Activated T-helper 2 cell treated with anti-CD3 and anti-CD28 coated beads, Interferon-gamma antibody, Interleukin-2, Interleukin-4, amounts not matched to agents 10 μg/mL and 5 μg/mL and 100 μg/mL, durations not matched to agents 14 hours and 24 hours and 36 hours (primary cell): ENCODE measurements at places on chromosomes 13 and 19. TPM values are rescaled to one million over a fixed set of nuclear protein-coding genes. Genes with fewer than 3 reads are reported as not detected.

Gene PLIN4
- total RNA-seq: 0.05 and 0.09 TPM in 2 replicates

Gene TMIGD2
- 9.2 and 10.8 TPM in 2 replicates for total RNA-seq

Gene URAD
- total RNA-seq: not detected in 2 replicates

GRCh38 chr19:19280561-19280960 lies 7.5 kb upstream of the TM6SF2 start:
- DNase-seq: no peak

DNA sequence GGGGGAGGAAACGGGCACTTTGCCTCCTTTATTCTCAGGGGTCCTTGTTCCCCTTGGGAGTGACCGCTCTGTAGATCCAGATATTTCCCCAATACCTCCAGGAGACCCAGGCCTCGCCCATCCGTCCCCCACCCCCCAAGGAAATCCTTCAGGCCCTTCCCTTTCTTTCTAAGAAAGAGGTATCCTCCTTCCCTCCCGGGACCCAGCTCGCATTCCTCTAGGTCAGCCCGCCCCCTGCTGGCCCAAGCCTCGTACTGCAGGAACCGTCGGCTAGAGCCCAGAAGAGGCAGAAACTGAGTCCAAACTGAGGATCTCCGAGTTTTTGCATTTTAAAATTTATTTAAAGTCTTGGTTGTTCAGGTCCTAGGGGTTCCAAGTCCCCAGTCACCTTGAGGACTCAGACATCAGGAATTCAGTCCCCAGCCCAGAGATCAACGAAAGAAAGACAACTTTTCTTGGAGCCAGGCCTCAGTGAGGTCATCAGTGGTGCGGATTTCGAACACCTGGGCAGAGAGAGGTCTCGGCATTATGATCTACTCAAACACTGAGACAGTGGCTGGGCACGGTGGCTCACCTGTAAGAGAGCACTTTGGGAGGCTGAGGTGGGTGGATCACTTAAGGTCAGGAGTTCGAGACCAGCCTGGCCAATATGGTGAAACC lies 7.5 kb upstream of the LRFN1 start:
- peak; percentile 64 for DNase-seq

DNA sequence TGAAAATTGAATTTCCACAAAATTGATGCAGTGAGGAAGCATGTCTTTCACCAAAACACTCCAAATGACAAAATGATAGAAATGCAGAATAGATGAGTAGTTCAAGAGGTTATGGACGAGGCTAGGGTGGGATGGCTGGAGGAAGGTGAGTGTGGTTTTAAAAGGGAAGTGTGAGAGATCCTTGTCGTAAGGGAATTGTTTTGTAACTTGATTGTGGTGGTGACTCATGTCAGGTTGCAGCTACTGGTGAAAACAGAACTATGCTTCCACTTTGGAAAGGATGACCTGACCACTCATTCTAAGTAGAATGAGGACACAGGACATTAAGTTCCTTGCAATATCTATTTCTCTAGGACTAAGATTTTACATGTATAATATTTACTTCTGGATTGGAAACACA lies 345.7 kb downstream of the MTUS2 start:
- DNase-seq: no peak

DNA sequence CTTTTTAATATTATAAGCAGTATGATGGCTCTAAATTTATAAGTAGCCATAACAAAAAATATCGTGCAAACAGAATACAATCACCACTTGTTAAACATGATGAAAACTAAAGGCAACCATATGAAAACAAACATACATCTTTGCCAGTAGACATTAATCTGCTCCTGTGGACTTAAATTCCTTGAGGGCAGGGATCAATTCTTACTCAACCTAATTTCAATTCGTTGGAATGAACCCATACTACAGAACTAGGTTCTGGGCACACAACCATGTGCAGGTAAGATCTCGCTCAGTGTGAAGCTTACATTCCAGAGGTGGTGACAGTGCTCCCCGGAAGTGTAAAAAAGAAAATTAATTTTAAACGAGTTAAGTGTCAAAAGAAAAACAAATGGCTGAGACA lies 13.4 kb downstream of the TBC1D4 start:
- DNase-seq: no peak
